ENCODE measurements at places on chromosomes 5 and 9.

GRCh38 chr5:179430193-179431175, 85.2 kb upstream of the ADAMTS2 start:
- no peak for DNase-seq

DNA sequence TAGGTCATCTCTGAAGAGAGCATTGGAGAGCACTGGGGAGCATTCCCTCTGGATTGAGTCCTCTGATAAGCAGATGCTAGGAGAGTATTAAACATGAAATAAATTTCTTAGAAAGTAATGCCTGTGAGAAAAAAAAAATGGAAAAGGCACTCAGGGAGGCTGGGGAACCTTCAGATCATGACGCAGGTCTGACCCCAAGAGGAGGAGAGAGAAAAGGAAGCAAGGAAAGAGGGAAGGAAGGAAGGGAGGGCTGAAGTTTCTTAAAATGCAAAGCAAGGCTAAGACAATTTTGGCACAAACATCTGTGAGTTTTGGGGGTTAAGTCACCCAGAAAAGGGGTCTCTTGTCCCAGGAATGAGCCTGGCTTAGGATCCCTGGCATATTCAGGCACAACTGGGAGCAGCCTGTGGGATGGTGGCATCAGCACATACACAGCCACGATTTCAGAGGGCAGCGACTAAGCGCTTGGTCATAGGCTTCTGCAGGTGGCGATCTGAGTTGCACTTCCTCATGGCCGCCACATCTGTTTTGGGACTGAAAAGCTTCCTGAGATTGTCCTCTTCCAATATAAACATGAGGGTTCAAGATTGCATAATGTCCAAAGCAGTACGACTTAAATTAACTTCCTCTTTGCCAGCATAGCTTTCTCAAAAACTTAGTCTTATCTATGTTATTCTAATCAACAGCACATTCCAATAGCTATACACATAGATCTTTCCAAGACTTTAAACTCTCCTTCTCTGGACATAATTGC, 692.7 kb downstream of the DNAH5 start:
- DNase-seq = no peak

GRCh38 chr9:131018621-131019020, 9.6 kb downstream of the LAMC3 start:
- no peak for DNase-seq

- DNase-seq = peak; percentile 26
Observed at GRCh38 chr5:178551059-178551458, 39.1 kb downstream of the COL23A1 start.

GRCh38 chr9:90546200-90546599, 96.4 kb downstream of the DIRAS2 start:
- peak; percentile 24 for DNase-seq

- DNase-seq = no peak
Observed at GRCh38 chr5:160500786-160501779, 79.4 kb downstream of the PTTG1 start.

DNA sequence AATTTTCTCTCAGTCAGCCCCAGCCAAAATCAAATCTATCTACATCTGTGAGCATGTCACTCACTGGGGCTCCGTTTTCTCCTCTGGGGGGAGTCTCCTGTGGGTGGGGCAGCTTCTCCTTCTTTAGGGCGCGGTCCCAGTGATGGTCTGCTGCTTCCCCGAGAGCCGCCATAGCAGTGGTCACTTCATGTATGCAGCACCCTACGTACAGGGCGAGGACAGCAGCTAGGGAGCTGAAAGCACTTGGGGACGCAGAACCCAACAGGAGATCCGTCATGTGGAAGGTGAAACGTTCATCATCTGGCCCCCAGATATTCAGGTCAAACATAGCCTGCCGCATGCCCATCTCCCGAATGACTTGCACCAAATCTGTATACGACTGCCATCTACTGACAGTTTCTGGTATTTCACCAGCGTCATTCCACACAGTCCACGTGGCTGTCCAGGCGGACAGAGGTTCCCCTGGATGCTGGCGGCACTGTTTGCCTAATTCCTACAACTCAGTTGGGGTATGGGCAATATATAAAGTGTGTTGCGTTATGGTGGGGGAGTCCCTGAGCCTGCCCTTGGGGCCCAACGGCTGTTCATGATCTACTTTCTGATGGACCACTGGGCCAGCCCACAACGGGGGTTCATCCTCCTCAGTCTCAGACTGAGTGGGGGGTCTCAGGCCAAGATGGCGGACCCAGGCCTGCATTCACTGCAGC, 795.0 kb downstream of the EFNA5 start:
- no peak for DNase-seq

DNA sequence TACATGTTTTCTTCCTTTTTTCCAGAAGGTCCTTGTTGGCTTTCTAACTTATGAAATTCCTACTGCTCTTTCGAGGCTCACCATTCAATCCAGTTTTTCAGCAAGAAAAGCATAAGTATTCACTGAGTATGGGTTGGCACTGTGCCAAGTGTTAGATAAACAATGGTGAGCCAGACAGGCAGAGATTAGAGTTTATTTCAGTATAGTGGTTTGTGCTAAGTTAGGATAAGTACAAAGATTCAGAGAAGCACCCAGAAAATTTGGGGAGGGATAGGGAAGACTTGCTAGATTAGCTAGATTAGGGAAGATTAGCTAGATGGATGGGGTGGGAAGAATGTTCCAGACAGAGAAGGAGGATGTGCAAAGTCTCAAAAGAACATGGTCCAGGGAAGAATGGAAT, 122.9 kb downstream of the OXCT1 start:
- peak; percentile 39 for DNase-seq

DNA sequence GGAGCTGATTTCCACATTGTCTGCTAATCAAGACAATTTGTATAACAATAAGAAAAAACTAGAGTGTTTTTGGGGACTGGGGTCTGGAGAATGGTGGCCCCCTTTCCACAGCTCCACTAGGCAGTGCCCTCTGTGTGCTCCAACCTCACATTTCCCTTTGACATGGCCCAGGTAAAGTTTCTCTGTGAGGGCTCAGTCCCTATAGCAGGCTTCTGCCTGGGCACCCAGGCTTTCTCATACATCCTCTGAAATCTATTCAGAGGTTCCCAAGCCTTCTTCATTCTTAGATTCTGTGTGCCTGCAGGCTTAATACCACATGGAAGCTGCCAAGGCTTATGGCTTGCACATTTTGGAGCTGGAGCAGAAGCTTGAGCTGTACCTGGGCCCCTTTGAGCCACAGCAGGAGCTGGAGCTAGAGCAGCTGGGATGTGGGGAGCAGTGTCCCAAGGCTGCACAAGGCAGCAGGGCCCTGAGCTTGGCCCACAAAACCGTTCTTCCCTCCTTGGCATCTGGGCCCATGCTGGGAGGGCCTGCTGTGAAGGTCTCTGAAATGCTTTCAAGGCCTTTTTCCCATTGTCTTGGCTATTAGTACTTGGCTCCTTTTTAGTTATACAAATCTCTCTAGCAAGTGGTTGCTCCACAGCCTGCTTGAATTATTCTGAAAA, 49.1 kb upstream of the VPS13A start:
- DNase-seq = no peak

- no peak for DNase-seq
Observed at GRCh38 chr9:16414451-16414850, 456.0 kb downstream of the BNC2 start.

DNA sequence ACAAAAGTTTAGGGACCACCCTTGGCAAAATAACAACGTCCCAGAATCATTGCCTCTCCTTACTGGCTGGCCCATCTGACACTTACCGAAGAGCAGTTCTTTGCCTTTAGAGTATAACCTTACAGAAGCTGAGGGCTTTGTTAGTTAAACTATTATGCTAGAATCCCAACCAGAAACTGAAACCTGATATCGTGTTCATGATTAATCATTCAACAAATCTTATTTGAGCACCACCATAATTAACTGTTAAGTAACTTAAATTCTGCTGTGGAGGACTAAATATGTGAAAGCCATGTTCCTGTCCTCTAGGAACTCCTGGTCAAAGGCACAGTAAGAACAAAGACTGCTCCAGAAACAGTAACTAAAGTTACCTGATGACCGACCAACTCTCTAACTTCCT, 104.9 kb downstream of the ARL15 start:
- no peak for DNase-seq

Measured in muscle of back (tissue), 13 donors.